CD4-positive, alpha-beta T cell treated with Interleukin-15 for 4 hours (primary cell): ENCODE measurements at places on chromosomes 4 and X.

DNA sequence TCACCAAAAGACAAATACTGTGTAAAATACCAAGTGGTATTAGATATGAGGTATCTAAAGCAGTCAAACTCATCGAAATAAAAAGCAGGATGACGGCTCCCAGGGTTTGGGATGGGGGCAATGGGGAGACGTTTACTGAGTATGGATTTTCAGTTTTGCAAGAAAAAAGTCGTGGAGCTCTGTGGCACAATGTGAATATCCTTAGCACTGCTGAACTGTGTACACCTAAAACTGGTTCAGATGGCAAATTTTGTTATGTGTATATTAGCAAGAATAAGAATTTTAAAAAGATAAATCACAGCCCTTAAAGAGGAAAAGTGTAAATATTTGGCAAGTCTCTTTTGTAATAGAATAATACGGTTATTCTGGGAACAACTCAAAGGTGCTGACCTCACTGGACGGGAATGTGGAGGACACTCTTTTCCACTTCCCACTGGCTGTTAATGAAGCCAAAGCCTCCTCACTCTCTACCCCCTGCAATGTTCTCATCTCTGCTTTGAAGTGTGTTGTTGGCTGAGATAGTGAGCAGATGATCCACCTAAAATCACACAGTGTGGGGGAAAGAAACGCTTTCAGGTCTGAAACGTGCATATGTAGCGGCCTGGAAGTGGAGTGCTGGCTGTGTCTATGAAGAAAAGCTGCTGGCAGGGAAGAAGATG, 49.2 kb downstream of the SEL1L3 start:
- DNase-seq: no peak

DNA sequence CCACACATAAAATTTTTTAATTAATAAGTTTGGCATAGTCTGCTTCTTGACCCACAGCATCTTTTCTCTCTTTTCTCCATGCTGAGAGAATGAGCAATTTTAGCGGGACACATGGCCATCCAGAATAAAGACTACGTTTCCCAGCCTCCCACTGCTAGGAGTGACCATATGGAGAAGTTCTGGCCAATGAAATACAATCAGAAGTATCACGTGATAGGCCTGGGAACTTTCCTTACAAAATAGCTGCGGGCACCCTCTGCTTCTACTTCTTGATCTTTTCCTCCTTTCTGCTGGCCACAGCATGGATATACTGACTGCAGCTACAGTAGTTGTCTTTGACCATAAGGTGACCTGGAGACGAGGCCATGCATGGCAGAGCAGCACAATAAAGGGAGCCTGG, 348.0 kb downstream of the BCOR start:
- DNase-seq: no peak

DNA sequence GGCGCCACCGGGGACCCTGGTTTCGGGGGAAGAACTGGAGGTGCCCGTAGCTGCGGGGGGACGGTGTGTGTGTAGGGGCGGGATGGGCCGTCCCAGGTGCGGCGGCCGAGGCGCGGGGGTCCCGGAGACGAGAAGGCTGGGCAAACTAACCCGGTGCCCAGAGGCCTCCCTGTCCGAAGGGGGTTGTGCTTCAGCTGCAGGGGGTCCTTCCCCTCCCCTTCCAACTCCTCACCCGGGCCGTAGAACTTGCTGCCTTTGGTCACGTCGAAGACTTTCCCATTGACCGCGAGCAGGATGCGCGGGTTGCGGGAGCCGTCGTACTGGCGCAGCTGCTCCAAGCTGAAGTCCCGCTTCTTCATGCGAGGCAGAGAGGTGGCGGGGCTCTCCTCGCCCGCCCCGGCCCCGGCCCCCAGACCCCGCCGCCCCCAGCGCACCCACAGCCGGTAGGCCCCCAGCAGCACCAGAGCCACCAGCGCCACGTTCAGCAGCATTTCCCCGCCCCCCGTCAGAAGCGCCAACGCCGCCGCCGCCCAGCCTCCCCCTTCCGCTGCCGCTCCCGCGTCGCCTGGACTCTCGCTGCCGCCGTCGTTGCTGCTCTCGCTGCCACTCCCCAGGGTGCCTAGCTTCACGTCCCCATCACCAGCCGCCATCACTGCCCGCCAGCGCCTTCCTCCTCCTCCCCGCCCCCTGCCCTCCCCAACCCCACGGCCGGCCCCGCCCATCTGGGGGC, at the start of gene PGRMC2:
PGRMC2 (minus strand) TSS at position 673 of the 730 bp plus-strand sequence; CDS start at position 650, 23 bp downstream.
- no peak for DNase-seq

- no peak for DNase-seq
Measured at GRCh38 chrX:10882484-10882883, 228.6 kb upstream of the HCCS start.

DNA sequence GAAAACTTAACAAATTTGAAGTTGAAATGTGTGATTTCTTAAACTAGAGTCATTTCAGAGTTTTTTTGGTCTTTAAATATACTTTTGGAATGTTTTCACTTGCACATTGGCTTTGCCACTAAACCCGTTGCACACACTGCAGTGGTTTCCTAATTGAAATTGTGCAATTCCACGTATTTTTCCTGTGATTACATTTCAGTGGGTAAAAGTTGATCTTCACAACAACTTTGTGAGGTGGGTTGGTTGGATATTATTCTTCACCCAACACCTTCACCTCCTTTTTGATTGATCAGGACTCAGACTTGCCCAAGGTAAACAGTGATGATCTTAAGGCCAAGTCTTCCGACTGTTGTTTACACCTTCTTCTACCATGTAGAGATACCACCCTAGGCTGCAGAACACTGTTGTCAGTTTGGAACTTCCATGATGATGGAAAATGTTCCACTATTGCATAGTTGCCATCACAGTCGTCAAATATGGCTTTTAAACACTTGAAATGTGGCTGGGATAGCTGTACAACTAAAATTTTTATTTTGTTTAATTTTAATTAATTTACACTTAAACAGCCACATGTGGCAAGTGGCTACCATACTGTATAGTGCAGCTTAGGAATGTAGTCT, 13.7 kb downstream of the SEPTIN11 start:
- DNase-seq: no peak

DNA sequence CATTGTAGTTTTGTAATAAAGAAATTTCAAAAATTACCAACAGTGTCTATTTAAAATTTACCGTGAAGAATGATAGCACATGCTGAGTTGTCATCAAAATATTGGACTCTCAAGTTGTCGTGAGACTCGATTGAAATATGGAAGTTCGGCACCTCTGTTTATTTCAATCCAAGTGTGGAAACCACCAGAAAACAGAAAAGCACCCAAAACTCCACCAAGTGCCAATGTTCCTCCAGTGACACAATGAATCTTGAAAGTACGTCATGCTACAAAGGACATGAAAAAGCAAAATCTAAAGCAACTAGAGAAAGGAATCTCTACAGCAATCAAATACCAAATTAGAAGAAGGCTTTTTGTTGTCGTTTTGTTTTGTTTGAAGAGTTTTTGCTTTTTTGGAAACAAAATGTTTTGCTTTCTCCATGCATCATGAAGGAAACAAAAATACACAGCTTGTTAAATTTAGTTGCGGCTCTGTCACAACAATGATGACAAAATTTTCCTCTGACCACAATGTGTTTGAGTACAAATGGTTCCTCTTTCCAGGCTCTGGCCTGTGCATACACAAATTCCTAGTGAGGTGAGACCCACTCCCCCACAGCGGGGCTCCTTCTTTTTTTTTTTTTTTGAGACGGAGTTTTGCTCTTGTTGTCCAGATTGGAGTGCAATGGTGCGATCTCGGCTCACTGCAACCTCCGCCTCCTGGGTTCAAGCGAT, 9.6 kb upstream of the IL13RA1 start:
- no peak for DNase-seq

- no peak for DNase-seq
Measured at GRCh38 chr4:48356355-48356754, 15.0 kb downstream of the SLAIN2 start.

DNA sequence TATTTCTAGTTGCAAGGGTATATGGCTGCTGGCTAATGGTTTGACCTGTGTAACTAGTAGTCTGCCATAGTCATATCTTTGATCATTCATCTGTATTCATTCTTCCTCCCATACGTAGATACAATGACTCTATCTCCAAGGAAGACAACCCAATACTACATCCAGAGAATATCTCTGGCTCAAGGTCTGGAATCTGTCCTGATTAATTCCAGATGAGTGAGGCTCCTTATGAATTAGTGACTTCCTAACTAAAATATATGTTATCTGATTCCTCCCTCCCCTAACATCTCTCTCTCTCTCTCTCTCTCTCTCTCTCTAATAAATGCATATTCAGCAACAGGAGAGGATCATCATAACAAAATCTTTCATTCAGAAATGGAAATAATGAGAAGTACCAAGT, 641.5 kb downstream of the FAT4 start:
- DNase-seq: no peak

DNA sequence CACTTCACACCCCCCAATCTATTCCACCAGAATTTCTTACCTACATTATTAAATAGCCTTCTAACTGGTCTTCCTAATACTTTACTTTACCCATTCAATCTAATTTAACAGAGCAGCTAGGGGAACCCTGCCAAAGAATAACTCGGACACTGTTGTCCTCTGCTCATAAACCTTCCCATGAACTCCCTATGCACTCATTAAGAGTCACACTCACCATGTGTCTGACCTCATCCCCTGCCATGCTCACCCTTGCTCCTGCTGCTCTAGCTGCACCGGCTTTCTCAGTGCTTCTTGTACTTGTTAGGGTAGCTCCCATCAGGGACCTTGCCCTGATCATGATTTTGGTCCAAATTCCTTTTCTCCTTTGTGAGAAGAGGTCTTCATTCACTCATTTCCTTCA, 54.6 kb upstream of the GUCY1A1 start:
- no peak for DNase-seq

GRCh38 chrX:130994671-130995070, 63.5 kb upstream of the ARHGAP36 start:
- DNase-seq: no peak

GRCh38 chr4:104859601-104860237, 287.0 kb upstream of the TET2 start:
- DNase-seq: no peak

- DNase-seq: no peak
Measured at GRCh38 chr4:62835631-62836030, 1573.6 kb downstream of the TECRL start.

GRCh38 chrX:132751063-132751690, 207.3 kb downstream of the HS6ST2 start:
- DNase-seq: no peak

GRCh38 chr4:11843340-11843739, 414.6 kb upstream of the HS3ST1 start:
- DNase-seq: no peak

DNA sequence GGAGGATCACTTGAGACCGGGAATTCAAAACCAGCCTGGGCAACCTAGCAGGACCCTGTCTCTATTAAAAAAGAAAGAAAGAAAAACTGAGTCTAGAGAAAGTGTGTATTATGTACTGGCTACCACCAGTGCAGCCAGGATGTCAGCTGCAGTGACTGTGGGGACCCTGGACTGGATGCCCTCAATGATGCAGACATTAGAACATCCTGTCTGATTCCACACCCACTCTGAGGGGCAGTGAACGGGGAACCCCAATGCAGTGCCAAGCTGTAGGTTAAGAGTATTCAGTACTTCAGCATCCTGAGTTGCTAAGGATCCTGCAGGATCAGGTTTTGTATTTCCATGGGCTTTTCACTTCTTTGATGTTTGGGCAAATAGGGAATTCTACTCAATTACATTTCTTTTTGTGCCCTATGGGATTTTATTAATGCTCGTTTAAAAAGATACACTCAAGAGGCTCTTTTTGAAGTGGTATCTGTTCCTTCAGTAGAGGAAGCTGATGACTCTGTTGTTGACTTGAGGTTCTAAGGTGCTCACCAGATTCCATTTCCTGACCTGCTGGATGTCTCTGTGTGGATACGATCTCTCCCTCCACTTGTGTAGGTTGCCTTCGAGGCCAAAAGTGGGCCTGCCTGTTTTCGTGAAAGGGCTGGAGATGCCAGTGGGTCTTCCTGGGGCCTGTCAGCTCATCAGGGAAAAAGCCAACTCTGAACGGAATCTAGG, 85.9 kb upstream of the CLCN4 start:
- DNase-seq: no peak

DNA sequence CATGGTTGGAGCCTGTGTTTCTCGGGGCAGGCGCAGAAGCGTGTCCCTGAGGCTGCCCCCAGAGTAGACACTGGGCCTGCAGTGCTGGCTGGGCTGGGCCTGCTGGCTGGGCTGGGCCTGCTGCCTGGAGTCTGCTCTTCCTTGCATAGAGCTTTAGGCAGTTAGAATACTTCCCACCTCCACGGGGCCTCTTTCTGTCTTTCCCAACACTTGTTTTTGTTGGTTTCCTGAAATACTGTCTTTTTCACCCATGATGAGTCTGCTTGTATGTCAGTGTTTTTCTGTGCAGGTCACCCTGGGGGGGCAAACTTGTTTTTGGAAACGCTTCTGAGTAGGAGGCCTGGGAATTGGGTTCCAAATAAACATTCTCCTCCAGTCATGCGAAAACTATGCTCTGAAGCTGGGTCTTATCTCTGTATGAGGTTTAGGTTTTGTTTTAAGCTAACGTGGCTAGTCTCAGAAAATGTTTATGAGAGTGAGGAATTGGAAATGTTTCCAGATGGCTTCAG, 32.2 kb downstream of the TRMT44 start:
- no peak for DNase-seq

- no peak for DNase-seq
Measured at GRCh38 chr4:152773339-152773738, 6.2 kb downstream of the TIGD4 start.

DNA sequence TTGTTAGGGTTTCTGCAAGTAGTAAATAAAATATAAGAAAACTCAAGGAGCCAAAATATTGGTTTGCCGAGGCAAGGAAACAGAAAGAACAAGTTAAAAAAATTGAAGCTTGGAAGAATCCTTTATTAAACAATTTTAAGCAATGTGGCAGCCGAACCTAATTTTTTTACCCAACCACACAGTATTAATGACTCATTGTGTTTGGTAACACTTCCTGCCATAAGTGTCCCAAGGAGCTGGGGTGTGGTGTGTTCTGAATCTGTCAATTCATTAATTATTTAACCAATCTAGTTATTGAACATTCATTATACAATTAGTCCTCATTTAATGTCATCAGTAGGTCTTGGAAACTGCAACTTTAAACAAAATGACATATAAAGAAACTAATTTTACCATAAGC, 19.3 kb upstream of the CPE start:
- no peak for DNase-seq

DNA sequence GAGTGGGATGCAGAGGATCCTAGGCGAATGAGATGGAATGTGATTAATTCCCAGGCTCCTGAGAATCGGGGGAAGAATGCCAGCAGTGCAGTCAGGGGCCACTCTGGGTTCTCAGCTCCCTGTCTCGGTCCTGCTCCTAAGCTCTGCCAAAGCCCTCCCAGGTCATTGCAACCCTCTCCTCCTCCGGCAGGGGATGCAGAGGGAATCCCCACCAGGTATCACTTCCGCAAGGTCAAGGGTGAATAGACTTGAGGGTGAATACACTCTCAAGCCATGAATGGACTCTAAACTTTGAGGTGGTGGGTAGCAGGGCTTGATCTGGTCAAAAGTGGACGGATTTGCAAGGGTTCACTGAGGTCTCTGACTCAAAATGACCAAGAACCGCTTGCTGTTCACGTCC, 139.3 kb upstream of the MXRA5 start:
- DNase-seq: no peak

- DNase-seq: no peak
Measured at GRCh38 chr4:62455871-62456270, 1255.7 kb downstream of the ADGRL3 start.

GRCh38 chrX:39063037-39063436, 261.8 kb downstream of the MID1IP1 start:
- DNase-seq: no peak
